Right forelimb (tissue), 1 donor: ENCODE measurements at places on chromosomes 2 and 18.

- DNase-seq, result peak; percentile 65
These were observed 9.1 kb upstream of the MYO5B start for GRCh38 chr18:50203801-50204604.

DNA sequence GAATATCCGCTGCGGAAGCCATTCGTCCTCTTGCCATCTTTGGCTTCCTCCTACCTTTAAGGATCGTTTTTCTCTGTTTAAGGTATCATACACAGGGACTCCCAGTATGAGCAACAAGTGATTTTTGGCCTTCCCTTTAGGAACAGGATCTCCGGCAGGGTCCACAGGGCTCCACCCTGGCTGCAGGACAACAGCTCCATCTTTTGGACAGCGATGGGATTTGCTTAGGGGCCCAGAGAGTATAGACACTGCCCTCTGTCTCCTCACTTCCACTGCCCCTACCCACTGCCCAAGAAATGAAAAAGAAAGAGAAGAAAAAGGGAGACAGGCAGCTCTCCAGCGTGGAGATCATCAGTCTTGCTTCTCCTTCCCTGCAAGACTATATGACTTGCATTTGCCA is 224.5 kb downstream of the UXS1 start:
- no peak for DNase-seq

DNA sequence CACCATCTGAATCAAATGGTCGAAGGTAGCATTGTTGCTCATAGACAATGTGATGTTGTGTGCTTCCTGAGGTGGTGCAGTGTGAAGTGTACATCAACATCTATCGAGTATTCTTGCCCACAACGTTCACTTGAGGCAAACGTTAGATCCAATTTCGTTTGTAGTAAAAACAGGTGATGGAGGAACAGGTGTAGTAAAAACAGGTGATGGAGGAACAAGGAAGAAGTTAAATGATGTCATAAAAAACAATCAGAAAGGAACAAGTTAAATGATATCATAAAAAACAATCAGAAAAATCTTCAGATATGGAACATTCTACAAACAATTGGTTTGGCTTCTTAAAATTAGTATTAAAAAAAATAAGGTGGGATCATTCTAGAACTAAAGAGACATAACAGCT is 11.3 kb downstream of the WDR7 start:
- no peak for DNase-seq

DNA sequence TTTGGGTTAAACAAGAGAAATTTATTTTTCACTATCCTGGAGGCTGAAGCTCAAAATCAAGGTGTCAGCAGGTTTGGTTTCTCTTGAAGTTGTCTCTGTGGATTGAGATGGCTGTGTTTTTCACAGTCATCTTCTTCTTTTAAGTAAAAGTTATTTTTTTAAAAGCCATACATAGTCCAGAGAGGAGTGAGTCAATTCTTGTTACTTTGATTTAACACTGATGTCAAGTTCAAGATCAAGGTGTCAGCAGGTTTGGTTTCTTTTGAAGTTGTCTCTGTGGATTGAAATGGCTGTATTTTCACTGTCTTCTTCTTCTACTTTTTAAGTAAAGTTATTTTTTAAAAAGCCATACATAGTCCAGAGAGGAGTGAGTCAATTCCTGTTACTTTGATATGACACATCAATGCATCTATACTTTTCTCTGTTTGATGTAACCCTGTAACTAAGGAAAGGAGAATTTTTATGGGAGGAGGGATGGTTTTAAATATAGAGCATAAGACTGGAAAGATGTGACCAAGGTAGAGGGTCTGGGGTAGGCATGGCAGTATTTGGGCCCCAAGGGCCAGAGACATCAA is 22.5 kb upstream of the RASGRP3 start:
- DNase-seq, result no peak

DNA sequence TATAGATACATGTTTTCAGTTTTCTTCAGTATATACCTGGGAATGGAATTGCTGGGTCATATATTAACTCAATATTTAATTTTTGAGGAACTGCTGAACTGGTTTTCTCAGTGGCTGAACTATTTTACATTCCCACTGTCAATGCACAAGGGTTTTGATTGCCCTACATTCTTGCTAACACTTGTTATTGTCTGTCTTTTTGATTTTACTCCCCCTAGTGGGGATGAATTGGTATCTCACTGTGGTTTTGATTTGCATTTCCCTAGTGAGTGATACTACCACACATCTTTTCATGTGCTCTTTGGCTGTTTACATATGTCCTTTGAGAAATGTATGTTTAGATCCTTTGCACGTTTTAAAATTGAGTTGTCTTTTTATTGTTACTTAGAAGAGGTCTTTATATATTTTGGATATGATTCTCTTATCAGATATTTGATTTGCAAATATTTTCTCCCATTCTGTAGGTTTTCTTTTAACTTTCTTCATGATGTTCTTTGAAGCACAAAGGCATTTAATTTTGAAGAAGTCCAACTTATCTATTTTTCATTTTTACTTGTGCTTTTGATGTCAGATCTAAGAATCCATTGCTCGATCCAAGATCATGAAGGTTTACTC is 36.2 kb downstream of the ASB1 start:
- no peak for DNase-seq

- DNase-seq, result no peak
These were observed 149.5 kb downstream of the SPP2 start for GRCh38 chr2:234199996-234200395.

DNA sequence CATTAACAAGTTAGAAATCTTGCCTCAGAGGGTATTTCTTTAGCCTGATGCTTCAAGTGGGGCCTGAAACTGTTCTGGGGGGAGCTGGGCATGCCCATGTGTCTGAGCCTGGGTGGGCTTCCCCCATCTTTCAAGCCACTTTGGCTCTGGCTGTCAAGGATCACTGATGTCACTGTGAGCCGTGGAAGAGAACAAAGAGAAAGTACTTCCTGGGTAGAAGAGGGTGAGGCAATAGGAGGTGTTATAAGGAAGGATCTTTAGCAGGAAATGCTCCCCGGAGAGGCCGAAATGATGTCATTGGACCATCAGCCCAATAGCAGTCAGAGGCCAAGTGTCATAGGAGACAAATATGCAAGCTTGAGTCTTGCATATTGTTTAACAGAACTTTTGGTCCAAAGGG is 228.4 kb upstream of the MEX3C start:
- DNase-seq, result no peak

DNA sequence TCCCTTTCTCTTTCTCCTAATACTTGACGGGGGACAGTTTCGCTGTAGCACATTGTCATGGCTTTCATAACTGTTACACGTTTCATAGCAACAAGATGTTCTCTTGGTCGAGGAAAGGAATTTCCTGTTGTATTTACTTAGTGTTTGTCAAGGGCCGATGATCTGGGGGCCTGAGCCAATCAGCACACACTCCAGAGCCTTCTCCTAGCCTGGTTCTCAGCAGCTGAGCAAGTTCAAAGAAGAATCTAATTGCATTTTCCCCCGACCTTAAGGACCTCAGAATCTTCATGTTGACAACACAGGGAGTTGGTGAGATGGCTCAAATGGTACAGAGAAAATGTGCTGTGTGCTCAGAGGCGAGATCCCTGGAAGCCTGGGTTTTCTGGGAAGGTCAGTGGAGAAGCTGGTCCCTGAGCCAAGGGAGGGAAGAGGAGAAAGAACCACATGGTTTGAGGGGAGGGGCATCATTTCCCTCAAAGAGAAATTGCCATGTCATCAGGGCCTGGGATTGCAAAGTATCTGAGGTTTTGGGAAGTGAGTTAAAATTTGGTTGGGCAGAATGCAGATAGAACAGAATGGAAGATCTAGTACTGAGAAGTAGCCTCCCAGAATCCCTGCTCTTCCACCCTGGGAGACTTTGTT is 76.9 kb upstream of the AGAP1 start:
- no peak for DNase-seq

DNA sequence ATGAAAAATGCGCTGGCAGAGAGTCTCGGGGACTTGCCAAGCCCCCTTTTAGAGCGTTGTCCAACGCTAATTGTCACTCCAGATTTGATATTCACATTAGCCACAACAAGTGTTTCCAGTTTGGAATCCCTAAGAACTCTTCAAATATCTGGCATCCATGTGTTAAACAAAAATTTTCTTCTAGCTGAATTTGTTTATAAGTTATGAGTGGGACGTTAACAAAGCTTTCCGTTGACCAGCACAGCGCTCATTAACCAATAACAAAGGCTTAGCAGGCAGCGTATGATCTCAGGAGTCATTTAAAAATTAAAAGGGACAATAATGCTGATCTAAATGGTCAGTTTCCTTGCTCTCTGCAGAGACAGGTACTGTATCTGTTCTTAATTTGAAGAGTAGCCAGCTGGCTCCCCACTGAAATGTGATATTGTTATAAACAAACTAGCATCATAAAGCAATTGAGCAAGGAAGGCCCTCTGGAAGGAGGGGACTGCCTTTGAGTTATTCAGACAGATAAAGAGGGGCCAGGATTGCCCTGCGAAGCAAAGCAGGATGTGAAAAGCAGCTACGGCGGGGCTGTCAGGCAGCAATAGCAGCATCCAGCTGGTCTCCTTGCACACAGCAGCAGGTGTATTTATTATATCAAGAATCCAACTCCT is 337.2 kb upstream of the SALL3 start:
- no peak for DNase-seq

DNA sequence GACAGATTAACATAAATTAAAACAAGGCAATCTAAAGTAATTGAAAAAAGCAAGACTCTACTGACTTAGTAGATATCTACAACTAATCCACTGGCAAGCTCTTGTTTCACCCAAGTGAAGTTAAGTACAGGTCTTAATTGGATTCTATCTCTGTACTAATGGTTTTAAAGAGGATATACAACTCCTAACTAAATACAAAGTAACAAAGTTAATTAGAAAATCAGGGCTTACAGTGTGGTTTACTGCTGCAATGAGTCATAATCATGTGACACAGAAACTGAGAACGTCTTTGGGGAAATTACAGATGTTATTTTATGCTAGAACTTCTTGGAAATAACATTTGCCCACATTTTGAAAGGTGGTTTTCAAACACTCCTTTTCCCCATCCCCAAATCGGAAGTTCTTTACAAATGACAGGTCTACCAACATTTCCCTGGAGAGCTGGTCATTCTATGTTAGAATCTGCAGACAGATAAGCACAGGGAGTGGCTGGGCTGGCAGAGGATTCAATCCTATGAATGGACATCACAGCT is 245.3 kb downstream of the STK39 start:
- no peak for DNase-seq

- DNase-seq, result no peak
These were observed 23.6 kb downstream of the SUCLG1 start for GRCh38 chr2:84435345-84436025.

- no peak for DNase-seq
These were observed 62.2 kb downstream of the SFXN5 start for GRCh38 chr2:73009177-73009839.

DNA sequence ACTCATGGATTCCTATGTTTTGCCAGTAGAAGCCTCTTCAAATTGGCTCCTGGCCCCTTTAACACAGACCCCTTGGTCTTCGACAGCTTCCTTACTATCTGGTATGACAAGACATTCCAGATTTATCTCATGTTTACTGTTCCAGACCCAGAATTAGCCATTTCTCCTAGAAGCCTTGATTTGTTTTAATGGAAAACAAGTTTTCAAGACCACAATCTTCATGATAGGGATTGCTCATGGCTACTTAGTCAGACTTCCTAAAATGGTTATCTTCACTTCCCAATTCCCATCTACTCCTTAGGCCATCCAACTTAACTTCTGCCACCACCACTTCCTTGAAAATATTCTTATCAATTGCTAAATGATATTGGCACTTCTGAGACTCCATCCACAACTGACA is 63.2 kb downstream of the TTC32 start:
- no peak for DNase-seq
